Activated CD4-positive, alpha-beta memory T cell treated with anti-CD3 and anti-CD28 coated beads for 36 hours (primary cell): ENCODE measurements at places on chromosomes 3 and 15. TPM values are rescaled to one million over a fixed set of nuclear protein-coding genes. Genes with fewer than 3 reads are reported as not detected.

The COPG1 gene
- total RNA-seq = 154 TPM

The NEK10 gene
- total RNA-seq = 0.36 TPM

The TNK2 gene
- 59.9 TPM for total RNA-seq

The TRAIP gene
- 22.7 TPM for total RNA-seq

The SST gene
- total RNA-seq = not detected

The SLC15A2 gene
- 1.4 TPM for total RNA-seq

The PROK2 gene
- total RNA-seq = 0.44 TPM

The CHMP2B gene
- total RNA-seq = 29.0 TPM

The FSIP1 gene
- 0.29 TPM for total RNA-seq

The EXD1 gene
- not detected for total RNA-seq

The ECE2 gene
- total RNA-seq = not detected

The RBPMS2 gene
- not detected for total RNA-seq

The CPLX3 gene
- total RNA-seq = not detected

The GRAMD2A gene
- not detected for total RNA-seq

The ERICH6 gene
- total RNA-seq = not detected

The CCDC54 gene
- not detected for total RNA-seq

The ADGRG7 gene
- total RNA-seq = not detected

The LRCH3 gene
- total RNA-seq = 50.1 TPM

The MAP1A gene
- 1.5 TPM for total RNA-seq

The THSD4 gene
- total RNA-seq = not detected

The TAGLN3 gene
- total RNA-seq = 0.85 TPM

The PDCD7 gene
- total RNA-seq = 33.0 TPM

The DZIP1L gene
- not detected for total RNA-seq

The TSEN2 gene
- total RNA-seq = 13.8 TPM

The GP9 gene
- total RNA-seq = not detected

The GREM1 gene
- not detected for total RNA-seq

The FBXL2 gene
- total RNA-seq = not detected

The CCDC80 gene
- not detected for total RNA-seq

The UACA gene
- 4.1 TPM for total RNA-seq

The SEMA3G gene
- total RNA-seq = 0.10 TPM

The THAP10 gene
- total RNA-seq = 0.51 TPM

The MYO9A gene
- 20.2 TPM for total RNA-seq

The LRRIQ4 gene
- total RNA-seq = 0.14 TPM

The EIF4A2 gene
- total RNA-seq = 390 TPM

The CTXN2 gene
- total RNA-seq = not detected

The CSTA gene
- total RNA-seq = not detected

The LRRC58 gene
- total RNA-seq = 16.2 TPM

The RASGRP1 gene
- 167 TPM for total RNA-seq

The CLDN11 gene
- total RNA-seq = not detected

The WDR93 gene
- total RNA-seq = not detected

The NR2C2 gene
- 51.1 TPM for total RNA-seq

The NPAP1 gene
- total RNA-seq = not detected

The RRP9 gene
- total RNA-seq = 32.3 TPM

The OR5K1 gene
- not detected for total RNA-seq

The TLR9 gene
- 0.90 TPM for total RNA-seq

The FANCD2 gene
- total RNA-seq = 89.4 TPM

The KCNAB1 gene
- total RNA-seq = not detected

The ADAMTSL3 gene
- total RNA-seq = not detected

The ADAMTS9 gene
- total RNA-seq = not detected

The SLC12A1 gene
- not detected for total RNA-seq

The TTBK2 gene
- 12.6 TPM for total RNA-seq

The LNP1 gene
- 2.3 TPM for total RNA-seq

The HGD gene
- total RNA-seq = 0.12 TPM

The ROPN1B gene
- total RNA-seq = not detected
